ENCODE measurements at places on chromosomes 4 and X.

DNA sequence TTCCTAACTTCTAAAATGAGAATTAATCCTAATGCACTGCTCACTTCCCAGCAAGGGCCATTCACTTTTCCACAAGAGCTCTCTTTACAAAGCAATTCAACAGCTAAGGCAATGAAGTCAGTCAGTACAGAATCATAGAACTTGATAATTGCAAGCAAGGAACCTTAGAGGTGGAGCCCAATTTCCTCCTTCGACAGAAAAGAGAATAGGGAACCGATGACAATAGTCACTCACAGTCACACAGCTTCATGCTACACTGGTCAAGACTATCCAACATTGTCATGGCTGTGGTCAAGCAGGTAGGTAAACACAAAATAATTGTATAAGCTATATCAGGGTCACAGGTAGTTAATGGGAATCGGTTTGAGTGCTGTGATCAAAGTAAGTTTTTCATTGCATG lies 90.0 kb downstream of the ELOVL6 start:
- peaks cover 18% of the 10 kb centered on the region for H3K36me3 ChIP-seq
- no peak overlapping the region for H3K27ac ChIP-seq
- no peak for DNase-seq
- no peaks in the 10 kb centered on the region for H3K27me3 ChIP-seq

GRCh38 chr4:154491341-154492271 lies at the start of gene DCHS2:
Gene DCHS2 (minus strand): TSS chr4:154491799. CDS start chr4:154491355, 444 bp downstream.
- peak; percentile 53 for DNase-seq
- peaks cover 12% of the 10 kb centered on the region for H3K4me1 ChIP-seq
- H3K27me3 ChIP-seq, result peaks cover 77% of the 10 kb centered on the region
- H3K4me3 ChIP-seq, result peak within 1 kb of the TSS; percentile 62

- no peaks in the 10 kb centered on the region for H3K4me1 ChIP-seq
- H3K4me3 ChIP-seq, result no peak overlapping the region
- peaks cover 2% of the 10 kb centered on the region for H3K27me3 ChIP-seq
- H3K36me3 ChIP-seq, result no peaks in the 10 kb centered on the region
These were observed 83.6 kb downstream of the REPS2 start for GRCh38 chrX:17030092-17030491.

GRCh38 chrX:78746496-78746895 lies 1.0 kb upstream of the LPAR4 start:
- no peaks in the 10 kb centered on the region for H3K27me3 ChIP-seq
- H3K4me1 ChIP-seq, result no peaks in the 10 kb centered on the region
- H3K36me3 ChIP-seq, result no peaks in the 10 kb centered on the region
- no peak for DNase-seq

DNA sequence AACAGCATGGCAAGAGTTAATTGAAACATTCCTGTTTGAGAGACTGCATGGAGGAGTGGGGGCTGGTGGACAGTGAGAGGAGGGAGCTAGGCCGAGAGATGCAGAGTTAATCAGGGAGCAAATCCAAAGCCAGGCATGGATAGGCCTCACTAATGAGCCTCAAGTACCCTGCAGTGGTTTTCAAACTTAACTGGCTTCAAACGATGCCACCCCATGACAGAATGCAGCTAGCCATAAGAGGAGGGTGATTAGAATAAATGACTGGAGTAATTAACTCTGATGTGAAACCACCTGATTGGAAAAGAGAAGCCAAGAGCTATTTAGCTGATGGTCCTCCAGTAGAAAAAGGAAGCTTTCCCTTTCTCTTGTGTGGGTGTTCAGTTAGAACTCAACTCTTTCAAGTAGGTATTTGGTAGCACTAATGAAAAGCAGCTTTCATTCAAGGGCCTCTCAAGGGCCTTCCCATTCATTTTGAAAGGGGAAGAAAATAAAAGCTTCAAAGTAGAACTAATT lies 215.4 kb upstream of the MAB21L2 start:
- no peak overlapping the region for H3K27ac ChIP-seq
- peaks cover 15% of the 10 kb centered on the region for H3K4me1 ChIP-seq
- no peak overlapping the region for H3K4me3 ChIP-seq
- H3K36me3 ChIP-seq, result peaks cover 2% of the 10 kb centered on the region
- DNase-seq, result no peak

DNA sequence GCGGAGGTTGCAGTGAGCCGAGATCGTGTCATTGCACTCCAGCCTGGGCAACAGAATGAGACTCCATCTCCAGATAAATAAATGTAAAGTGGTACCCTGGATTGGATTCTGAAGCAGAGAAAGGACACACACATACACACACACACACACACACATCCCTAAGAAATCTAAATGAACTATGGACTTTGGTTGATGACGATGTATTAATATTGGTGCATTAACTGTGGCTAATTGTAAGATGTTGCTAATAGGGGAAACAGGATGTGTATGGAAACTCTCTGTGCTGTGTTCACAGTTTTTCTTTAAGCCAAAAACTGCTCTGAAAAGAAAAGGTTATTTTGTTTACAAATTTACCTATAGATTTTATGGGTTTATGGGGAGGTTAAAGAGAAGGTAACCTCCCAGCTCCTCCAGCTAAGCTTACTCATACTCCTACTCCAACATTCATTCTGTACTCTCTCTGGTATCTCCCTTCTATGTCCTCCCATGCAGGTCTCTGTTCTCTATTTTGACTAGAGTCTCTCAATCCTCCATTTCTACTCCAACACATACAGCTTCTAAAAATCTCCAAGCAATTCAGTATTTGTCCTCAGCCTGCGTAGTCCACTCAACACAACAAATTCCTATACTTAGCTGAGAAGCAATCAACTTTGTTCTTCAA lies 46.5 kb upstream of the RELL1 start:
- H3K4me1 ChIP-seq, result peaks cover 5% of the 10 kb centered on the region
- no peaks in the 10 kb centered on the region for H3K27me3 ChIP-seq

GRCh38 chr4:32133141-32133540 lies 1413.0 kb downstream of the PCDH7 start:
- H3K27ac ChIP-seq, result no peak overlapping the region
- no peaks in the 10 kb centered on the region for H3K4me1 ChIP-seq
- H3K27me3 ChIP-seq, result no peaks in the 10 kb centered on the region

DNA sequence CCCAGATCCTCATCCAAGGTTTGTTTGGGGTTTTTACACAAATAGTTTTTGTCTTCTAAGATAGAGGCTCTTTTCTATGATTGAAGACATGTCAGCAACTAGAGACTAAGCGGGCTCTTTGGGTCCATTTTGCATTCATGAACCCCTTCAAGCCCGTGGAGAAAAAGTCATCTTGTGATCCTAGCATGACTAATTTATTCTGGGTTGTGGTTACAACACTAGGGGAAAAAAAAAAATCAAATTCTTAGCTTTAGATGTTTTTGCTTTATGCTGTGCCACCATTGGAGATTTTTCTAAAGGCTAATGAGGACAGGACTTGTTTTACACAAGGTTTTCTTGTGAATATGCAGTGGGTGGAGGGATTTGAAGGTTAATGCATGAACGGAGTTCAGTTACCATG lies 440.0 kb downstream of the PCDH7 start:
- no peaks in the 10 kb centered on the region for H3K4me1 ChIP-seq
- DNase-seq, result no peak
- H3K36me3 ChIP-seq, result no peaks in the 10 kb centered on the region
- no peaks in the 10 kb centered on the region for H3K27me3 ChIP-seq
- no peak overlapping the region for H3K4me3 ChIP-seq
- H3K27ac ChIP-seq, result no peak overlapping the region

- no peak overlapping the region for H3K27ac ChIP-seq
- peak overlapping the region; percentile 65 for H3K4me3 ChIP-seq
- peaks cover 4% of the 10 kb centered on the region for H3K27me3 ChIP-seq
- H3K4me1 ChIP-seq, result peaks cover 18% of the 10 kb centered on the region
- DNase-seq, result peak; percentile 60
- no peaks in the 10 kb centered on the region for H3K36me3 ChIP-seq
These were observed 88.6 kb upstream of the TRIM2 start for GRCh38 chr4:153115322-153116290.

DNA sequence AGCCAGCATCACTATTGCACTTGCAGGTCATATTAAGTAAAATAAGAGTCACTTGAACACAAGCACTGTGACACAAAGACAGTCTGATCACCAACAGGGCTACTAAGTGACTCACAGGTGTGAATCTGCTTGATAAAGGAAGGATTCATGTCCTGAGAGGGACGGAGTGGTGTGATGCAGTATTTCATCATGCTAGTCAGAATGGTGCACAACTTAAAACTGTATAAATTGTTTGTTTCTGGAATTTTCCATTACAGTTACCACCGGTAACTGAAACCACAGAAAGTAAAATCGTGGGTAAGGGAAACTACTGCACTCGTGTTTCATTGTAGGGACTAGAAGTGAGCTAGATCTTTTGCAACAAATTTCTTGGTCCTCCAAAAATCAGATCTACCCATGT lies 109.7 kb downstream of the ELOVL6 start:
- H3K4me1 ChIP-seq, result peaks cover 24% of the 10 kb centered on the region
- no peaks in the 10 kb centered on the region for H3K27me3 ChIP-seq
- H3K27ac ChIP-seq, result peak overlapping the region; percentile 17
- peak overlapping the region; percentile 10 for H3K4me3 ChIP-seq

GRCh38 chr4:52376132-52376704 lies 282.9 kb downstream of the USP46 start:
- DNase-seq, result no peak
- no peak overlapping the region for H3K4me3 ChIP-seq
- H3K27ac ChIP-seq, result no peak overlapping the region
- no peaks in the 10 kb centered on the region for H3K4me1 ChIP-seq
- peaks cover 7% of the 10 kb centered on the region for H3K27me3 ChIP-seq
- H3K36me3 ChIP-seq, result no peaks in the 10 kb centered on the region

- no peak for DNase-seq
- no peaks in the 10 kb centered on the region for H3K4me1 ChIP-seq
- H3K27ac ChIP-seq, result no peak overlapping the region
- H3K4me3 ChIP-seq, result no peak overlapping the region
- peaks cover 21% of the 10 kb centered on the region for H3K27me3 ChIP-seq
- no peaks in the 10 kb centered on the region for H3K36me3 ChIP-seq
These were observed 7.3 kb downstream of the CFAP99 start for GRCh38 chr4:2426069-2426397.

GRCh38 chr4:89008166-89008565 lies 48.8 kb downstream of the FAM13A start:
- no peak overlapping the region for H3K4me3 ChIP-seq
- H3K27ac ChIP-seq, result no peak overlapping the region
- peaks cover 2% of the 10 kb centered on the region for H3K27me3 ChIP-seq
- no peaks in the 10 kb centered on the region for H3K4me1 ChIP-seq
- no peak for DNase-seq

- H3K36me3 ChIP-seq, result no peaks in the 10 kb centered on the region
- H3K27me3 ChIP-seq, result peaks cover 8% of the 10 kb centered on the region
- H3K27ac ChIP-seq, result no peak overlapping the region
- H3K4me1 ChIP-seq, result peaks cover 3% of the 10 kb centered on the region
These were observed 76.7 kb upstream of the AP1S2 start for GRCh38 chrX:15931362-15931761.

- H3K27ac ChIP-seq, result no peak overlapping the region
- peaks cover 3% of the 10 kb centered on the region for H3K27me3 ChIP-seq
These were observed 18.0 kb downstream of the FAM9A start for GRCh38 chrX:8783097-8783713.

DNA sequence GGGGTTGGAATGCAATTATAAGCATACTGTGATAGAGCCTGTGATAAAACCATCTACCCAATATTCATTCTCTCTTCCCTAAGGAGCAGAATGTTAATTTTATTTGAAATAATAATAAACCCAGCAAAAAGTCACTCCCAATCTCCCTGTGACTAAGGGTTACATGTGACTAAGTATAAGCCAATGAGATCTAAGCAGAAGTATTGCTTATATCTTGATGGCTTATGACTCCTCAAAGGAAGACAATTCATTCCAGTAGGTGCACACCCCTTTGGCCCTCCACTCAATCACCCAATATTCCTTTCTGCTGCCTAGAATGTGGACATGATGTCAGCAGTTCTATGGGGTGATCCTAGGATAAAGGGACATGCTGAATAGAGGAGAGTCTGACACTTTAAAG lies 224.6 kb downstream of the ADAMTS3 start:
- no peak for DNase-seq
- H3K27ac ChIP-seq, result no peak overlapping the region
- H3K4me3 ChIP-seq, result no peak overlapping the region
- H3K36me3 ChIP-seq, result no peaks in the 10 kb centered on the region
- peaks cover 4% of the 10 kb centered on the region for H3K27me3 ChIP-seq

Data from activated naive CD8-positive, alpha-beta T cell treated with anti-CD3 and anti-CD28 coated beads, Interleukin-2, amount 10 ng/mL, durations not matched to agents 7 days and 5 days (primary cell).